ENCODE measurements at places on chromosomes 7 and 10.

DNA sequence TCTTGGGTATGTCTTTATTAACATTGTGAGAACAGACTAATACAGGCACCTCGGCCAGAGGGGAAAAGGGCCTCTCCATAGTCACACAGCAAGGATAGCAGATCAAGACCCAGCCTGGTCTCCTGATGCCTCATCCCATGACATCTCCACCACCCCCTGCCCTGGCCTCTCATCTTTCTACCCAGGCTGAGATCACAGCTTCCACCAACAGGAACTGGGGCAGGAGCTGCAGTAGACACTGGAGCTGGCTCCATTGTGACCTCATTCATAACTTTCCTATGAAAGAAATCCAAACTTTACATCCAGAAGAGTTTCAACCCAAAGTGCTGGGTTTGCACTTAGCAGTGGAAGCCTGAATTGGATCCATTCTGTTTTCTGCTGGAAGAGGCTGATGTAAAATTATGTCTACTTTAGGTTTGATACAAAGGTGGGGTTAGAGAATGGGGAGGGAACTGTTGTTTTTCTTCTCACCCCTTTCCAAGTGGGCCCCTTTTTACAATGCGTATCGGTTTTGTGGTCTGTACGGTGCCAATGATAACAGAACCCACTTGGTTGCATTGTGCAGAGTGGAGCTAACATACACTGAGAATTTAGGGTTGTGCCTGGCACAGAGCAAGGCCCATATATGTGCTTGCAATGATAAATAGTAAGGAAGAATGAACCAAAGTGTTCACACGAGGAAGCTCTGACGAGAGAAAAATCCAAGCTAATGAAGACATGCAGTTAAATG lies 28.6 kb upstream of the INSIG1 start:
- no peak for DNase-seq

- no peak for DNase-seq
Measured at GRCh38 chr7:83648464-83649241, at the start of gene SEMA3E. SEMA3E (minus strand) TSS chr7:83649139.

GRCh38 chr7:50632561-50633413 lies 67.6 kb upstream of the DDC start:
- peak; percentile 20 for DNase-seq

DNA sequence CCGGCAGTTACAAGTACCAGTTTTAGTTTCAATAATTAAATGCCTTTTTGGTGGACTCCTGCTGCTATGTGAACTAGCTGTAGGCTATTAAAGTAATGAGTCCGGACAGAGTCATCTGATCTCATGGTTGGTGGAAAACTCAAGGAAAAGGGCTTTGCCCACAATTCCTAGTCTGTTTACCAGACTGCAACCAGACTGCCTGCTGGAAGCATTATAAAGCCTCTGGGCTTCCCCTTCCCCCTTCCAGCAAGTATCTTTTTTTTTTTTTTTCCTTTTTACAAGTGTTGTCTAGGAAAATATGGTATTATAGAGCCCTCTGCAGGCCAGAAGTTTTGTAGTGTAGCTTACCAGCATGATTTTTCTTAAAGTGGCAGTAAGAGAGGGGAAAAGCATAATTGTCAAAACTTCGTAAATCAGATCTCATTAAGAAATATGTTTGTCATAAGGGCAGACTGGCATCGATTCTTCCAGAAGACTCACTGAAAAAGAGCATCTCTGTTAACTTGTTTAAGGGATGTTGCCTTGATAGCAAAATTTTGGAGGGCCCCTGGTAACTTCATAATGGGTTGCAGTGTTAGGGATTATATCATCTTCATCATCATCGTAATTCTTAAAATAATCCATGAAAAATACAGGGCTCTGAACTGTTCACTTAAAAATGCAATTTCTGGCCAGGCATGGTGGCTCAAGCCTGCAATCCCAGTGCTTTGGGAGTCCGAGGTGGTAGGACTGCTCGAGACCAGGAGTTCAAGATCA lies 181.3 kb downstream of the TAX1BP1 start:
- no peak for DNase-seq

DNA sequence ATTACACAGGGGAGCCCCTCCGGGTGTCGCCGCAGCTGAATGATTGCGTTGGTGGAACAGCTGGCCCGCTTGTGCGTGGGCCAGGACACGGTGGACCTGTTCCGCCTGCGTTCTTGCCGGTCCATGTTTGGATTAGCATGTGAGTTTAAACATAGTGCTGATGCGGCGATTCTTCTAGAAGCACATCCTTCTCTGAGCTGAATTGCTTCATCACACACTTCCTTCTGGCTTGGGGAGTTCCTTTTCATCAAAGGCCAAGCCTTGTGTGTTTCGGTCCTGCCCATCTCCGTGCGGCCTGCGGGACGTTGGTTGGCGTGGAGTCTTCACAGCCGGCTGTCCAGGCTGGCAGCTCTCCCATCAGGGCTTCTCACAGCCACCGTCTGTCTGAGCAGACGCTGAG lies 45.5 kb upstream of the SLC29A4 start:
- no peak for DNase-seq

- DNase-seq, result no peak
Measured at GRCh38 chr7:129872054-129872453, 80.7 kb downstream of the UBE2H start.

GRCh38 chr7:6232116-6232515 lies 40.3 kb downstream of the CYTH3 start:
- no peak for DNase-seq

Data from stimulated activated CD8-positive, alpha-beta memory T cell treated with anti-CD3 and anti-CD28 coated beads, Interleukin-4, amount 100 ng/mL, for 24 hours (primary cell).